ENCODE measurements at places on chromosomes 4 and X.

- DNase-seq = no peak
Measured at GRCh38 chr4:78138252-78138651, 81.1 kb downstream of the FRAS1 start.

DNA sequence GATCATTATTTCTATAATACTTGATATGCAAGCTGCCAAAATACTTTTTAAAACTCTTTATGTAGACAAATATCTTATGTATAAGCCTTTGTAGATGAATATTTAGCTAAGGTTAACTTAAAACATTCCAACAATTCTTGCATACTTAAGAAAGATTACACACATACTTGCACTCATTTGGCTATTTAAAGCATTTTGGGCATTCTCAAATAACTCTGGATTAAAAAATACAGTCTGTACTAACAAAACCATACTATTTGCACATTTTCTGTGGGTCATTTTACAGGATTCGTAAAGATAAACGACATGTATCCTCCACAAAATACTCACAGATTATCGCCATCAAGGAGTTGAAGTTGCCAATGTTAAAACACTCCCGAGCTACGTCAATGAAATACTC lies 26.5 kb downstream of the RASGEF1B start:
- no peak for DNase-seq

DNA sequence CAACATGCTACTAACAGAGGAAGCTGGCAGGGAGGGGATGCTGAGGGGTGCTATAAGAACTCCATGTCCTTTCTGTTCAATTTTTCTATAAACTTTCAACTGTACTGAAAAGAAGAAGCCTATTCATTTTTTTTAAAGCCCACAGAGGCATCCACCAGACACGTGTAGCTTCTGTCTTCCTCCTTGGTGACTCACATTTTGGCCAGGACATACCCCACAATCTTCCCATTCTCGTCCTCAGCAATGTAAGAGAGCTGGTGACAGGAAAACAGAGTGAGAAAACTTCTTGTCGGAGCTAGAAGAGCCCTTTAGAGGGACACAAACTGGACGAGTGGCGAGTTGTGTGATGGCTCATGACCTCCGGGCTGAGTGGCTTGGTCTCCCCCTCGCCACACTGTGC lies 1.1 kb downstream of the NAA10 start:
- no peak for DNase-seq

DNA sequence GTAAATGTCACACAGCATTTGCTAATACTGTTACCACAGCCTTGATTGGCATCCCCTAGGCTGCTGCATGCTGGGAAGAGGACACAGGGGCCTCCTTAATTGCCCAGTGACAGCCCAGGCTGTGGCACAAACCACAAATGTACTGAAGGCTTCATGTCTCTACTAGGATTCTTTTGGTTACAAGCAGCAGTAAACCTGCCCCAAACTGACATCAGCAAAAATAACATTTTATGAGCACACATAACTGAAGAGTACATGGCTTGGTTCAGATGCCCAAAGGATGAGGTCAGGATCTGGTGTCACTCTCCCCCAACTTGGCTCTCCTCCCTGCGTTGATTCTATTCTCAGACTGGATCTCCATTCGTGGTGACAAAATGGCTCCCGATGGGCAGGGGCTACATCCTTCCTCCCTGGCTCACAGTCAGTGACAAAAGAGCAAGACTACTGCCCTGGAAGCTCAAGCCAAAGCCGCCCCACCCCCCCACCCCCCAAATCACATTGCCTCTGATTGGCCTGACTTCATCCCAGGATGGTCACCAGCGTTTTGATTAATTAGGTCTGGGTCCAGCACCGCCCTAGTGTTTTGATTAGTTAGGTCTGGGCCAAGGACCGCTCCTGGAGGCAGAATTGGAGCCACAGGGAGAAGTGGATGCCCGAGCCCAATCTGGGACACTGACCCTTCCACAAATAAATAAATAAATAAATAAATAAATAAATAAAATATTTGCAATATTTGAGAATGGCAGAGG lies 180.5 kb upstream of the RBPJ start:
- no peak for DNase-seq

DNA sequence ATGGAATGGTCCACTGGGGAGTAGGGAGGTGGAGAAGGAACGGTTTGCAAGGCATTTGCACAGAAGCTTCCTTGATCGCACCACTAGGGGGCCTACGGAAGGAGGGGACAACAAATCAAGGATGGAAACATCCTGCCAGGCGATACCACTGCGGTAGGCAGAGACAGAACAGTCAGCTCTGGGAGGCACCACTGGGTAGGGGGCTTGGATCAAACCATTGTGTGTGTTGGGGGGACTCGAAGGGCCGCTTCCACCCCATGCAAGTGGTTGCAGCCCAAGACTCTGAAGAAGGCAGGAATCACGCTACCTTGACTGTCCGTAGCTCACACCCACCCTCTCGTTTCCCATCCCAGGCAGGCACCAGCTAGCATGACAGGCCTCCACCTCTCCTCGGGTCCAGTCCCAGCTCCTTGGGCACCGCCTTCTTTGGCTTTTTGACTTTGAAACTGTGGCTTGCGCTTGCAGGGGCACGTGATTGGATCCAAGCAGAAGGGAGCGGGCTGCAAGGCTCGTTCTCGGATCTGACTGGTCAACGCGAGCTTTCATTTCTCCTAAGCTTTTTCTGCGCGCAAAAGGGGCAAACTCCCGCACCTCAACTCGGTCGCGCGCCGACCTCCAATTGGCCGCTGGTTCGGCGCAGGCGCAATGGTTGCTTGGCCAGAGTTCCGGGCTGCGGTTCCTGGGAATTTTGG lies 28.4 kb downstream of the GAGE1 start:
- DNase-seq = no peak

DNA sequence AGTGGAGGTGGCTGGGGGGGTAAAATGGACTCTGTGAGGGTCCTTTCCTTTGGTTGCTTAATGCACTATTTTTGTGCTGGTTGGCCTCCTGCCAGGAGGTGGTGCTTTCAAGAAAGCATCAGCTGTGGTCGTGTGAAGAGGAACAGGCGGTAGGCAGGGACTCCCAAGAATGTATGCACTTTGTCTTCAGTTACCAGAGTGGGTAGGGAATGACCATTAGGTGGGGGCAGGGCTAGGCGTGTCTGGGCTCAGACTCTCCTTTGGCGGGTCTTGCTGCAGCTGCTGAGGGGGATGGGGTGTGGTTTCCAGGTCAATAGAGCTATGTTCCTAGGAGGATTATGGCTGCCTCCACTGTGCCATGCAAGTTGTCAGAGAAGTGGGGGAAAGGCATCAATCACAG lies 509.0 kb downstream of the PCDH19 start:
- no peak for DNase-seq

GRCh38 chrX:13936521-13937225 lies 93.0 kb downstream of the GEMIN8 start:
- no peak for DNase-seq

DNA sequence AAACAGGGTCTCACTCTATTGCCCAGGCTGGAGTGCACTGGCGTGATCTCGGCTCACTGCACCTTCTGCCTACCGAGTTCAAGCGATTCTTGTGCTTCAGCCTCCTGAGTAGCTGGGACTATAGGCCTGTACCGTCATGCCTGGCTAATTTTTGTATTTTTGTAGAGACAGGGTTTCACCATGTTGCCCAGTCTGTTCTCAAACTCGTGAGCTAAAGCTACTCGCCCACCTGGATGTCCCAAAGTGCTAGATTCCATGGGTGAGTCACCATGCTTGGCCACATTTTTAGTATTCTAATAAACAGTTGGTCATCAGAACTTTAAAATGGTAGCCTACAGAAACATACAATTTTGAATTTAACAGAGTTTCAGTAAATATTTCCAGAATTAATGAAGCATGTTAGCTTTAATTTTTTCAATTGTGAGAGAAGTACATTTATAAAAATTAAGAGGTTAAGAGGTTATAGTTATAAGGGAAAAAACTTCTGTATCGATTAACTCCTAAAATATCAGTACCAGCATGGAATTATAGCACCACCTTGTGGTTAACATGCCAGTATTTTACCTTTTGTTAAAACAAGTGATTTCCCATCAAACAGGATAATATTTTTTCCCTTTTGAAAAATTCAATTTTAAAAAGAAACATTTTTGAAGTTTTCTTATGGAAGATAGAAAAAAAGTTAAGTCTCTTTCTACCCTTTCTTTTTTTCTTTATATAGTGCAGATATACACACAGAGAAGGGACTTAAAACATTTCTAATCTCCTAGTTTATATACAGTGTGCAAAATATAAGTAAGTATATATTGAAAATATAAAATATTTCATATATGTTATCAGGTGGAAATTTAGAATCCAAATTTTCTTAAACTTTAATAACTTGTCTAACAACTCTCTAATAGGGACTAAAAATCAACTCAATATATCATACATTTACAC lies 35.4 kb downstream of the CEP44 start:
- DNase-seq = no peak

GRCh38 chr4:182901337-182901736 lies 15.8 kb downstream of the DCTD start:
- DNase-seq = no peak

DNA sequence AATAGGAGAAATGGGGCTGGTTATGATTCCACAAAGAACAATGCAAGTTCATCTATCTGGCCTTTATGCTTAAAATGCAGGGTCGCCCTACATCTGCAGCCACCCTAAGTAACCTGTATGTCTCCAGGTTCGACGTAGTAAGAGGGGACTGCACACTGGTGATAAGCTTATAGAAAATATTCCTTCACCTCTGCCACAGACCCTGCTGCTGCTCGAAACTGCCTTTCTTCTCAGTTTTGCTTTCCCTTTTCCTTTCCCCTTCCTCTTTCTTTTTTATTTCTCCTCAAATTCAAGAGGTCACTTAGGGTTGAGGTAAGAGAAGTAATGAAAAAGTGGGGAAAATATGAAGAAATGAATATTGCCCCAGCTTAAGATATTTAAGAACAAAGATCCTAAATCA lies 123.5 kb downstream of the DCHS2 start:
- DNase-seq = no peak

DNA sequence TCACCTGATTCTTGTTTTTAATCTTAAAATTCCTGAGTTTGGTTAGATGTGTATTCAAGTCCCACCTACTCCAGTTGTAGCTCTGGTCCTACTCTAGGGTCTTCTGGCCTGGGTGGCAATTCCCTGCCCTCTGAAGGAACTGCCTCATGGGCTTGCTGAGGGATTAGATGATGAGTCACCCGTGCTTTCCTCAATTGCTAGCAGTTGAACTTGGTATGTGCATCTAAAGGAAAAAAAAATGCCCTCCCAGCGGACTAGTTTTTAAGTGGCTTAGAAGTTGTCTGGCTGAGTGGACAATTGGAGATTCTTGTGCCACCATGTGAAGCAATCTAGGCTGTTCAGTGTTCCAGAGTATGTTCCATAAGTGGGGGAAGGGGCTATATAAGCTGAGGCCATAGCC lies 127.0 kb downstream of the CCNG2 start:
- DNase-seq = no peak

DNA sequence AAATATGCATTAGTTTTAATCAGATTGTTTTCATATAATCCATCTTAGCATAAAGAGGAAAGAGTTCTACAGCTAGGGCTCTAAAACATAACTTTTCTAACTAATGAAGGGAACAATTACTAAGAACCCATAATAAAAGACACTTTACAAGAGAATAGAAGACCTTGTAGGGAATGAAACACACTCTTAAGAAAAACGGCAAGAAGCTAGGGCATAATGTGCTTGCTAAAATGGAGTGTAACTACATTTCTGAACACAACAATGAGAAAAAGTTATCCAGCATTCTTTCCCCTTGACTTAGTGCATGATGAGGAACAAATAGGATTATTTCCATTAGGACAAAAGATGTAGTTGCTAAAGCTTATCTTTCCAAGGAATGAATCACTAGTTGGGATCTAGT lies 54.6 kb downstream of the ARHGAP6 start:
- no peak for DNase-seq

- no peak for DNase-seq
Measured at GRCh38 chr4:183100827-183101226, 1.8 kb downstream of the WWC2 start.

DNA sequence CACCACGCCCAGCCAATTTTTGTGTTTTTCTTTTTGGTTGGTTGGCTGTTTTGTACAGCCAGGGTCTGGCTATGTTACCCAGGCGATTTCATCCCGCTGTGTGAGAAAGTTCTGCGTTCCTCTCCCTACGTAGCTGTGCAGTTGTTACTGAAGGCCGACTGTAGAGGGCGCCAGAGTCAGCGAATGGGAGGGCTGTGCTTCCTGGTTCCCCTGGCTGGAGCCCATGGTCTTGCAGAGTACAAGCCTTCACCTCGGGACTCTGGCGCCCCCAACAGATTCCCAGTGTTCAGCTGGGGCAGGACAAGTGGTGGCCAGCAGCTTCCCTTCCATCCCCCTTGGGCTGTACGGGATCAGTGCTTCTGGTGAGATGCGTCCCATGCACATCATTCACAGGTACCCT lies 5.6 kb upstream of the CT45A1 start:
- DNase-seq = no peak

- DNase-seq = no peak
Measured at GRCh38 chr4:122481766-122482405, 25.4 kb upstream of the IL2 start.

DNA sequence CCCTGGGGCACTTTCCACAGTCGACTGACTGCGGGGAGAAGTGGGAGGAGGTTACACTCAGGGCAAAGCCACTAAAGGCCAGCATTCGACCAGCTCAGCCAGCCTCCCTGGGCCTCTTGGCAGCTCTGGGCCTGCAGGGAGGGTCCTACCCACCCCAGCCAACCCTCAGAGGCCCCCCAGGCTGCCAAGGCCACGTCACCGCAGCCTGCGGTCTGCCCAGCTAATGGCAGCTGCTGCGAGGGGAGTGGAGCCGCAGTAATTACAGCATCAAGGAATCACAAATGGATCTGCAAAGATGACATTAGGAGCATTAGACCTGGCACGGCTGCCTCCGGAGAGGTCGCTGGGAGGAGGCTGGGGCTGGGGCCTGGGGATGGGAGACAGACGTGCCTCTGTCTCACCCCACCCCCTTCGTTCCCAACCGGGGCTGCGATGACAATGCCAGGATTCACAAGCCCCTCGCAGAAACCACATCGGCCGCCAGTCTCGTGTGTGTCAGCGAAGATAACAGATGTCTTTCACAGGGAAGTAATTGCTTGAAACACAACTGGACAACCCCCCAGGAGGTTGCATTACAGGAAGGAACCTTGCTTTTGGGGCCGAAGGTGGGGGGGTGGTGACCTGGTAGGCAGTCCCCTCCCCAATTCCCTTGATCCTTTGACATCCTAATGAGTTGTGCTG lies 367.6 kb downstream of the BCOR start:
- no peak for DNase-seq

- no peak for DNase-seq
Measured at GRCh38 chr4:170420255-170420693, 330.5 kb upstream of the AADAT start.

GRCh38 chr4:72383439-72383838 lies 185.6 kb downstream of the ADAMTS3 start:
- DNase-seq = no peak
